ENCODE measurements at places on chromosomes 5 and 9. TPM values are rescaled to one million over a fixed set of nuclear protein-coding genes. Genes with fewer than 3 reads are reported as not detected.

CCNJL gene
- total RNA-seq, result 19.0 TPM

PCDHGA7 gene
- total RNA-seq, result 1.5 TPM

SKP1 gene
- total RNA-seq, result 242 TPM

CXXC5 gene
- 30.2 TPM for total RNA-seq
